T-helper 17 cell (primary cell): ENCODE measurements at places on chromosomes 11 and 22. TPM values are rescaled to one million over a fixed set of nuclear protein-coding genes. Genes with fewer than 3 reads are reported as not detected.

PGA5 gene
- not detected for total RNA-seq

DNA sequence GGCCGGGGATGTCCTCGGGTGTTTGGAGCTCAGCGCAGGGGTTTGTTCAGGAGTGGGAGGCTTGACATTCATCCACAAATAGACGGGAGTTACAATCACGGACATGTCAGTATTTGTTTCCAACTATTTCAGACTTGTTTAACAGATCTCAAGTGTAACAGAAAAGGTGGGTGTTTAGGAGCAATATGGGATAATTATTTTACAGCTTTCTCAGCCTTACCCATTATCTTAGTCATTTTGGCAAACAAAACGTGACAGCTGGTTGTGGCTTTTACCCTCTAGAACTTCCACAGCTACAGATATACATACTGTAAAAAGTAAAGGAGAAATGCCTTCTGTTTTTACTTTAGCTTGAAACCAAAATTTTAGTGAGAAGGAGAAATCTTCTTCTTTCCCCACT, 178.7 kb upstream of the TMEM45B start:
- no peak for DNase-seq

USP2 gene
- total RNA-seq: 5.2 TPM

GRCh38 chr11:35968386-35969088, 24.7 kb downstream of the LDLRAD3 start:
- DNase-seq: no peak

GRCh38 chr11:100752371-100753171, 65.5 kb downstream of the ARHGAP42 start:
- DNase-seq: no peak

GGTLC3 gene
- total RNA-seq: not detected

DNA sequence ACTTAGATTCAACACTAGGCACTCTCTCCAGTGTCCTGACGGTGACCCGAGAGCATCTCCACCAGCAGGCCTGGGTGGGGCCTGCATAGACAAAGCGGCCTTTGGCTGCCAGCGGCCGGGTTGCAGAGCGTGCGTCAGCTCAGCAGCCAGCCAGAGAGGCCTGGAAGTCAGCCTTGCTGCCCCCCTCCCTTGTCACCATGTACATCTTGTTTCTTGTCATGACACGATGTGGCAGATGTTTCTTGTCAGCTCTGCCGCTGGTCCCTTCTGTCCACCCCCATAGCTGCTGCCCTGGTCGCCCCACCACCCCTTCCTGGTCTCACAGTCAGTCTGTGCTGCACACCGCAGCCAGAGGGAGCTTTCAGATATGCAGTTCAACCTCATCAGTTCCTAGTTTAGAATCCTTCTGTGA, 33.1 kb upstream of the CBX7 start:
- no peak for DNase-seq

C11orf86 gene
- not detected for total RNA-seq

DNA sequence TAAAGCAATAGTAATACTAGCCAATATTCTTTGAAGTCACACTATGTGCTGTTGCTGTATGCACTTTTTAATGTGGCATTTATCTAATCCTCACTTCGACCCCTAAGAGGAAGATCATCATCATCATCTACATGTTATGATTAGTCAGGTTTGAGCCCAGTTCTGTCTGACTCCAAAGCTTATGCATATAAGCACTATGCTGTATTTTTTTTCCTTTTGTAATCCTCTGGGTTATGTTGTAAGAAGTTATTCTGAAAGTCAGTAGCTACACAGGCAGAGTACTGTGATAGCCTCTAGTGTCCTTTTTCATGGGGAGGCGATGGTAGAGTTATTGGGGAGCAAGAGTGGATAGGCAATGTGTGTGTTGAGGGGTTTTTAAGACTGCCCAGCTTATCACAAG, 11.1 kb downstream of the MMP20 start:
- no peak for DNase-seq

SLC22A12 gene
- total RNA-seq: not detected

SEPTIN3 gene
- not detected for total RNA-seq

GRCh38 chr11:110148775-110149744, 55.9 kb downstream of the ZC3H12C start:
- DNase-seq: no peak
